ENCODE measurements at places on chromosomes 12 and 14. TPM values are rescaled to one million over a fixed set of nuclear protein-coding genes. Genes with fewer than 3 reads are reported as not detected.

GRCh38 chr14:61451491-61451890 lies 130.1 kb downstream of the PRKCH start:
- no peak for DNase-seq

DNA sequence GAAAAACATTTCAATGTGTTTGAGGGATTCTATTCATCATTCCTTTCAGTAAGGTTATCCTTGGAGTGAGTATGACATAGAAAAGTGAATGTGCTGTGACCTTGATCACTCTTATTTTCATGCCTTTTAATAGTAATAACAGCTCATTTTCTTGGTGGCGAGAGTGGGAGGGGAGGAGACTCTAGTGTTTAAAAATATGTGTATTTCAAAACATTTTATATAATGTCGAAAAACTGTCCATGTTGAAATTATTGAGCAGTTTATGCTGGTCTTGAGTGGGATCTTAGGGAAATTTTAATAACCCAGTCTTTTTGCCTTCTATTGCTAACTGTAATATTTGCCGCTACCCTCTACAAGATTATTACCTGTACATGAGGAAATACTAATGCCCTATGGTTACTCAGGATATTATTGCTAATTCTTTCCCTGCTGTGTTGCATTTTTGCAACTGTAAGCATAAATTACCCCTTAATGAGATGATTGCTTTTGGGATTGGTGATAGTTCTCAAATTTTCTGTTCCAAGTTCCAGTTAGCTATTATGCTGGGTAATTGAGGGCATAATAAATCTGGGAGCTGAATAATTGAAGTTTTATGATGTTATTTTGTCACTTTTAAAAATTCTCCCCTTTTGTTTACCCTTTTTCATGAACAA lies 21.9 kb downstream of the ATF7IP start:
- no peak for DNase-seq

DNA sequence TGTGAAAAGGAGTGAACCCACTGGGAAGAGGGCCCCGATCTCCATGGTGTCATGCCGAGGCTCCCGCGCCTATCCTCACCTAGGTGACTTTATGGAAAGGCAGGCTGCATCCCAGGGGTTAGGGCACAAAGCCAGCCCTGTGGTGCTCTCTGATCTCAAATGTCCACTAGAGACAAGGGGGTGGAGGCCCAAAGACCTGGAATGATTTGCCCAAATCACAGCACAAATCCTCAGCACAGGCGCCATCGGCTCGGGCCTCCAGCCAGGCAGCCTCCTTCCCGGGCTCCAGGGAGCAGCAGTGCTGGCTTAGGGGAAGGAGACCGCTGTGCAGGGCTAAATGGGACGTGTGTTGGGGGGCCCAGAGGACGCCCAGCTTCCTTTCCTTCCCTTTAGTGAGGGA lies 17.6 kb downstream of the CHGA start:
- no peak for DNase-seq

DNA sequence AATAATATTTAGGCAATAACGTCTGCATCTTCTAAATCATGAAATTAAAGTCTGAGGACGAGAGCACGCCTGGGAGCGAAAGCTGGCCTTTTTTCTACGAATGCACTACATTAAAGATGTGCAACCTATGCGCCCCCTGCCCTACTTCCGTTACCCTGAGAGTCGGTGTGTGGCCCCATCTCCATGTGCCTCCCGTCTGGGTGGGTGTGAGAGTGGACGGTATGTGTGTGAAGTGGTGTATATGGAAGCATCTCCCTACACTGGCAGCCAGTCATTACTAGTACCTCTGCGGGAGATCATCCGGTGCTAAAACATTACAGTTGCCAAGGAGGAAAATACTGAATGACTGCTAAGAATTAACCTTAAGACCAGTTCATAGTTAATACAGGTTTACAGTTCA lies 19.3 kb downstream of the CKB start:
- no peak for DNase-seq

GRCh38 chr14:104865081-104865630 lies at the start of gene CEP170B:
TSS of gene CEP170B (plus strand) at chr14:104865268. CDS start at chr14:104868451, 3,183 bp downstream.
- DNase-seq = peak; percentile 58

GOLGA5 gene
- total RNA-seq = 42.6 TPM

PUS1 gene
- total RNA-seq = 43.8 TPM

CMTM5 gene
- total RNA-seq = not detected

TDP1 gene
- 48.1 TPM for total RNA-seq

NOVA1 gene
- 2.4 TPM for total RNA-seq
